ENCODE measurements at places on chromosomes 5 and 9. TPM values are rescaled to one million over a fixed set of nuclear protein-coding genes. Genes with fewer than 3 reads are reported as not detected.

DNA sequence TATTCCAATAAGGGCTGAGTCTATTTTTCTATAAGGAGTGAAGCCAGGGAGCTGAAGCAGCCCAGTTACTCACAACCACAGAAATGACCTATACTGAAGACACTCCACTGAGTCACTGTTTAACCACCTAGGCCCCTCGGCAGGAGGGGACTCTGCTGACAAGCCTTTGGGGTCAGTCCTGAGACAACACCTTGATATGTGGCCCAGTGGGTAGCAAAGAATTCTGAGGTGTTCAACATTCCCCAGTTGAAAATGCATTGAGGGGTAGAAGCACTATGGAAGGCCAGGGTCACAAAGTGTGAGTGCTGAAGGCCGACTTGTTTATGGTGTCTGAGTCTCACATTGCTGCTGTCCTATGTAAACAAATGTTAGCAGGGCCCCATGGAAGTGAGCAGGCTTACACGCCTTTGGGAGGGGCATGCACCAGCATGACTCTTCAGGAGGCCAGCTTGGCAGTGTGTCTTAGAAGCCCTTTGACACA is 112.6 kb upstream of the NFIL3 start:
- H3K4me1 ChIP-seq: no peaks in the 10 kb centered on the region
- no peak overlapping the region for H3K4me3 ChIP-seq
- H3K27ac ChIP-seq: no peak overlapping the region
- no peak for DNase-seq

DNA sequence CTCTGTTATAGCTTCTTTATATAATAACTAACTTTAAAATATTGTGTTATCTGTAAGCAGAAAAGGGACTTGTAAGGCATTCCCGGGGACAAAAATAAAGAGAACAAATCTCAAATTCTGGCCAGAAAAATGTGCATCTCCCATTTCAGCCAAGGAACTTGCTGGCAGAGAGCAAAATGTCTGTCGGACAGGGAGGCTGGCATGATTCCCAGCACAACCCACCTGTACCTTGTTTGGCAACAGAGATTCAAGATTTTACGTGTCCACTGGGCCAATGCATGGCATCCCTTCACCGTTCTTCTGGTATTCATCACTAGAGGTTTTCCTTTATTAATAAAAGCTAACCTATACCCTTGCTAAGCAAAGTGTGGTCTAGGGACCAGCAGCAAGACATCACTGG is 566.6 kb downstream of the PSAT1 start:
- H3K4me3 ChIP-seq: no peak overlapping the region
- DNase-seq: no peak
- H3K27ac ChIP-seq: no peak overlapping the region
- H3K36me3 ChIP-seq: no peaks in the 10 kb centered on the region
- no peaks in the 10 kb centered on the region for H3K4me1 ChIP-seq

GRCh38 chr9:125183054-125183453 is 6.5 kb downstream of the PPP6C start:
- H3K4me1 ChIP-seq: peaks cover 4% of the 10 kb centered on the region
- no peak overlapping the region for H3K4me3 ChIP-seq
- DNase-seq: no peak
- H3K27ac ChIP-seq: no peak overlapping the region
- no peaks in the 10 kb centered on the region for H3K36me3 ChIP-seq

GRCh38 chr9:111805830-111806241 is 11.1 kb upstream of the SHOC1 start:
- H3K4me1 ChIP-seq: no peaks in the 10 kb centered on the region
- DNase-seq: no peak
- peak overlapping the region; percentile 47 for H3K27ac ChIP-seq

DNA sequence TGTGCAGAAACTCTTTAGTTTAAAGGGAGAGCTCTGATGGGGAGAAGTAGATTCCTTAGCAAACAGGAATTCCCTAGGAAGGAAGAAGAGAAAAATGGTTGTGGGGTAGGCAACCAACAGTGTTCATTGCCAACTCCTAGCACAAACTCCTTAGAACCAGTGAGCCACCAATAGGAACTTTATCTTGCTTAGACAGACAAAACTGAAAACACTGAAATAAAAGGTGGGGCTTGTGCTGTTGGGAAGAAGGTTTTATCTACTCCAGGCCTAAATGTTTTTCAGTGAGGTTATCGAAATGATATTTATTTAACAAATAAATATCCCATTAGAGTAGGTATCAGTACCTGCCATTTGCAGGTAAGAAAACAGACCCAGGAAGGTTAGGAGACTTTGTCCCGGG is 7.7 kb upstream of the GLRX start:
- no peak for DNase-seq
- H3K27me3 ChIP-seq: no peaks in the 10 kb centered on the region
- no peak overlapping the region for H3K27ac ChIP-seq
- H3K4me1 ChIP-seq: no peaks in the 10 kb centered on the region

- H3K4me3 ChIP-seq: no peak overlapping the region
- no peaks in the 10 kb centered on the region for H3K36me3 ChIP-seq
- H3K4me1 ChIP-seq: no peaks in the 10 kb centered on the region
- DNase-seq: no peak
- no peak overlapping the region for H3K27ac ChIP-seq
These were observed 887.0 kb downstream of the NR2F1-AS1 start for GRCh38 chr5:92694067-92694466.

- H3K27ac ChIP-seq: no peak overlapping the region
- no peak for DNase-seq
- no peaks in the 10 kb centered on the region for H3K4me1 ChIP-seq
- H3K27me3 ChIP-seq: no peaks in the 10 kb centered on the region
- H3K36me3 ChIP-seq: no peaks in the 10 kb centered on the region
These were observed 60.8 kb upstream of the ARRDC3 start for GRCh38 chr5:91443761-91444467.

DNA sequence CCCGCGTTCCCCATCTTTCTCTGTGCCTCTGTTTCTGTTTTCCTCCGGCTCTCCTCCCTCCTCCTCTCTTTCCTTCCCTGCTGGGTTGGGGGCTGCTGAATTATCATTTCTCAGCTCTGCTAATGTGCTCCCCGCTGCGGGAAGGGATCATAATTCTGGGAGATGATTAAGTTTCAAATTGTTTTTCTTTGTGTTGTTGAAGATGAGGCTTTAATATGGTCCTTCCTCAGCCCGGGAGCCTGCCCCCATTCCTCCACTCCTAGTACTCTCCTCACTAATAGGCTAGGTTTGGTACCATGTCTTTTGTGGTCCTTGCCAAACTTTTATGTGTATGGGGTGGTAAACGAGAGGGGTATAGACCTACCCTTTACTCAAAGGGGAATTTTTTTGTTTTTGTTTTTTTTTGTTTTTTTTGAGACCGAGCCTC is 5.7 kb upstream of the PCDH1 start:
- H3K27me3 ChIP-seq: no peaks in the 10 kb centered on the region
- H3K4me1 ChIP-seq: no peaks in the 10 kb centered on the region
- H3K4me3 ChIP-seq: no peak overlapping the region
- H3K36me3 ChIP-seq: no peaks in the 10 kb centered on the region

- peak overlapping the region; percentile 99 for H3K27ac ChIP-seq
- no peaks in the 10 kb centered on the region for H3K27me3 ChIP-seq
- DNase-seq: peak; percentile 99
- no peak overlapping the region for H3K4me3 ChIP-seq
These were observed 73.8 kb downstream of the DAB2IP start for GRCh38 chr9:121725008-121725775.

TPPP gene
- total RNA-seq: 1.7 TPM

CCDC192 gene
- total RNA-seq: 0.35 TPM

Measured in uterus (tissue), 4 donors.